ENCODE measurements at places on chromosomes 7 and 10.

DNA sequence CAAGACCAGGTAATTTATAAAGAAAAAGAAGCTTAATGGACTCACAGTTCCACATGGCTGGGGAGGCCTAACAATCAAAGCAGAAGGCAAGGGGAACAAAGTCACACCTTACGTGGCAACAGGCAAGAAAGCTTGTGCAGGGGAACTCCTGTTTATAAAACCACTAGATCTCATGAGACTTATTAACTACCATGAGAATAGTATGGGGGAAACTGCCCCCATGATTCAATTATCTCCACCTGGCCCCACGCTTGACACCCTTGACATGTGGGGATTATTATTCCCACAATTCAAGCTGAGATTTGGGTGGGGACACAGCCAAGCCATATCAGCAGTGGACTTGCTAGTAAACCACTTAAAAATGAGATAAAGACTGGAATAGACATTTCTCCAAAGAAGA lies 451.7 kb downstream of the DNAJB9 start:
- no peak for DNase-seq

GRCh38 chr10:112286837-112287818 lies 3.9 kb downstream of the TECTB start:
- DNase-seq = no peak

GRCh38 chr10:29136411-29136810 lies 152.5 kb upstream of the LYZL1 start:
- no peak for DNase-seq

DNA sequence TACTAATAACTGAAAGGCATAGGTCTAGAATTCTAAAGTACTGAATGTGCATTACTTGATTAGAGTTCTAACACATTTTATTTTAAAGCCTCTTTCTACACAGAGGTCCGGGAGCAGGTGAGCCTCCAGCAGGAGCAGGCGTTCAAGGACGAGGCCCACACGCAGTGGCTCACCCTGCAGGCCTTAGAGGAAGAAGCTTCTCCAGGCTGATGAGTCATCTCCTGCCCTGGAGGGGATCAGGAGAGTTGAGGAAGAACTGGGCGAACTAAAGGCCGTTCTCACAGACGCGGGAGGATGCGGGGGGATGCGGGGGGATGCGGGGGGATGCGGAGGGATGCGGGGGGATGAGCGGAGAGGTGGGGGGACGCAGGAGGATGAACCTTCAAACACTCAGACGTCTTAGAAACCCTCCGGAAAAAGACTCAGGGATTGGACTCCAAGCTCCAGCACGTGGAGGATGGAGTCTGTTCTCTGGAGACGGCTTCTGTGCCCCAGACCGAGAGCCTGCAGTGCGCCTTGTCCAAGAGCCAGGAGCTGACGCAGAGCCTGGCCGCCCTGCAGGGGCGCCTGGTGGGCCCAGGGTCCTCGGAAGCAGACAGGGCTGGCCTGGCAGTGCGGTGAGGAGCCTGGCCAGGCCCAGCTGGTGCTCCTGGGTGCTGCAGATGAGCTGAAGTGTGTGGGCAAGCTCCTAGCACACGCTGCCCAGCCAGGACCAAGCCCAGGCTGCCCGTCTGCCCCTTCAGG lies 433.7 kb upstream of the TPK1 start:
- DNase-seq = no peak
